Peyer's patch (tissue), 4 donors: ENCODE measurements at places on chromosomes 13 and 19.
A peak's percentile ranks its signal among the peaks of the same experiment; 100 is the strongest.

- no peak for DNase-seq
Measured at GRCh38 chr13:112648101-112648500, 41.7 kb upstream of the ATP11A start.

DNA sequence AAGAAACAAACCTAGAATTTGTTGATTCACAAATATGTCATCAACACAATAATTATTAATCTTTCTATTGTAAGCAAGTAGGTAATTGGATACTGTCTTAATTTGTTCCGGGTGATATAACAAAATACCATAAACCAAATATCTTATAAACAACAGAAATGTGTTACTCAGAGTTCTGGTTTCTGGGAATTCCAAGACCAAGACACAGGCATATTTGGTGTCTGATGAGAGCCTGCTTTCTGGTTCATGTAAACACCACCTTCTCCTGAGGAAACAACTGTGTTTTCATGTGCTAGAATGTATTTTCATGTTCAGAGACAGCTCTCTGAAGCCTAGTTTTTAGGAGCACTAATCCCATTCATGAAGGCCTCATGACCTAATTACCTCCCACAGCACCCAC is 1819.5 kb downstream of the SLITRK5 start:
- no peak for DNase-seq

DNA sequence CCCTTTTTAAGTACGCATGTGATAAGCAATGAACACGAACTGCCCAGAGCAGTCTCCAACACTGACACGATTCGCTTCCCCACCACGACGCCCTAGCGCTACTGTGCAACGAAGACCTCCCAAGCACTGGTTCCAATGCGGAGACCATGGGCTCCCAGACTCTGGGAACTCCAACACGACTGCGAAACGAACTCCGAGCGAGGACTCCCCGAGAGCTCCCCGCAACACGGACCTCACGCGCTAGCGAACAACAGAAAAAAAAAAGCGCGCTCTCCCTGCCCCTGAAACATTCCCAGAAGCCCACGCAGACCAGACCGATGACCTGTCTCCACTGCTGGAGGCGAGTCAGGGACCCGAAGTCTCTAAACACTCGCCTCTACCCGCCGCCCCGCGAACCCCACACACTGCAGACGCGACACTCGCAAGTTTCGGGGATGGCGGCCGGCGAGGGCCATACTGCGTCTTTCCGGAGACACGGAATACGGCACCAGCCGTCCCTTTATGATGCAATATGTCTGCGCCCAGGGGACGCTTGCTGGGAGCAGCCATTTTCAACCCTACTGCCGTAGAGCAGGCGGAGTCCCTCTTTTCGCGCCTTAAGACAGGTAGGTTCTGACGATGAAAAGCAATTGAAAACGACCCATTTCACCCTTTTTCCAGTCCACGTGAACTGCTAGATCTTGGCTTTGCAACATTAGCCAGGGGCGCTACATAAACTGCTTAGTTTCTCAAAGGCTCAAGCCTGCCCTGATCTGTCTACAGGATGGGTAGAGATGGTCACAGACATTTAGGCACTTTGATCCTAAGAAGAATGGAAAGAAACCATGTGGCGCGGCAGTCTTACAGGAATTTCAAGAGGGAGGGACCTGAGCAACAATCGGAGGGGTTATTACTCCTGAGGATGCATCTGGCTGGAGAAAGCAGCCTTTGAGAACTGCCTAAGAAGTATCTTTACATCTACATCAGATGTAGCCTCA is at the start of gene ZNF577:
TSS of gene ZNF577 (minus strand) at position 430 of the 977 bp plus-strand sequence. CDS start 7,569 bp downstream, outside the sequence.
- peak; percentile 91 for DNase-seq

DNA sequence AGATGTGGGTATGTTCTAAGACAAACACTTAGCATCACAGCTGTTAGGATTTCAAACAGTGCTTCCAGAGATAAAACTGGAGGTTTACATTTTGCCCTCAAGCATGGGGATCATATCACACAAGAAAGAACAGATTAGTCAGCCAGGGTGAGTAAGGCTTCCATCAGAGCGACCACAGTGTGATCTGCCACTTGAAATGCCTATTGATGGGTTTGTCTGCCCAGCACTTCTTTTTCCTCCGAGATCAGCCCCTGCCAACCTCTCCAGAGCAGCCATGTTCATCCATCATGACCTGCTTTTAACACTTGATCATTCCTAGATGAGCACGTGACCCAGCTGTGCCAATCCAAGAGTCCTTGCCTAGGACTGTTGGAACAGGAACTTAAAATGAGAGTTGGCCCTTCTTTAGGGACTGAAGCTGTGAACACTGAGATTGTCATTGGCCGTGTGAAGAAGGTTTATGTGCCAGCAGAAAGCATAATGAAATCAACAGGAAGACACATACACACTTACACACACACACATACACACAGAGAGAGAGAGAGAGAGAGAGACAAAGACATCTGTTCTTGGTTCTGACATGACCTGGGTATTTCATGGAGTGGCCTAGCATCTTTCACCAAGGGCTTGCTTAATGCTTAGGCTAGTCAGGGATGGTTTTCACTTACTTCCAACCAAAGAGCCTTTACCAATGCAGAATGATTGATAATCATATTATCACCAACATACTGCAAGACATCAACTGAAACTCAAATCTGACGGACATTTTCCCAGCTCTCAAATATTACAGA is 5.2 kb upstream of the CEBPG start:
- DNase-seq, result no peak

GRCh38 chr13:106299621-106300020 is 235.8 kb downstream of the EFNB2 start:
- no peak for DNase-seq

GRCh38 chr19:33492951-33493350 is 28.6 kb downstream of the PEPD start:
- DNase-seq, result no peak

- no peak for DNase-seq
Measured at GRCh38 chr13:108993346-108993745, 363.9 kb downstream of the MYO16 start.

GRCh38 chr19:51489113-51489512 is 10.8 kb downstream of the CEACAM18 start:
- DNase-seq, result no peak

GRCh38 chr19:30479231-30479630 is 107.0 kb downstream of the ZNF536 start:
- no peak for DNase-seq

- no peak for DNase-seq
Measured at GRCh38 chr19:40005691-40006272, 8.9 kb downstream of the ZNF546 start.

DNA sequence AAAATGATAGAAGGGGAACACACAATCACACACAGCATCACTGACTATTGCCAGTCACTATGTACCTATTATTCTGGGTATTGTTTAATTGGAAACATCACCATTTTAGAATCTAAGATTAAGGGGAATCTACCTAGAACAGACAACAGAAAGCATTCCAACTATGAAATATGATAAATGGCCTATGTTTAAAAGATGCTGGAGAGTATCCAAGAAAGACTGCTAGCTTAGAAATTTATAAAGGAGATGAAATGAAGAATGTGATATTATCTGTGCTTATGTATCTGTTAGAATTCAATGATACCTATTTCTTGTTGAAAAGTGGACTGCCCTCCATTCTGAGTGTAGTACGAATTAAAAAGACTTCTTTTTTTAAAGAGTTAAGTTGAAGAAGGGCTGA is 50.5 kb downstream of the KCNRG start:
- no peak for DNase-seq

DNA sequence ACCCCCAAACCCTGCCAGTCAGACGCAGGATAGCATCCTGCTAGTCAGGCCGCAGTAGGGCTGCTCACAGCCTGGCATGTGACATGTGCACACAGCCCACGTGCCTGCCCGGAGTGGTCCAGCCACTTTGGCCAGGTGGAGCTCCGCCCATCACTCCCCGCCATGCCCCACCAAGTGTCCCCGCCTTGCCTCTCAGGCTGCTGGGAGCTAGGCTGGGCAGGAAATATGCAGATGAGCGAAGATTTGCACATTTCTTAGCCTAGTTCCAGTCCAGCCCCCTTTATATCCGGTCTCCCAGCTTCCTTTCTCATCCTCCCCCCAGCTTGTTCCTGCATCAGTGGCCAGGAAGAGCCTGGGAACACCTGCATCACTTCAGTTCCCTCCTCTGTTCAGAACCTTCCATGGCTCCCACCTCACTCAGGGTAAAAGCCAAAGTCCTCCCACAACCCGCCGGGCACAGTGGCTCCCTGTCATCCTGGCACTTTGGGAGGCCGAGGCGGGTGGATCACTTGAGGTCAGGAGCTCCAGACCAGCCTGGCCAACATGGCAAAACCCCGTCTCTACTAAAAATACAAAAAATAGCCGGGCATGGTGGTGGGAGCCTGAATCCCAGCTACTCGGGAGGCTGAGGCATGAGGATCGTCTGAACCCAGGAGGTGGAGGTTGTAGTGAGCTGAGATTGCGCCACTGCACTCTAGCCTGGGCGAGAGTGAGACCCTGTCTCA is 2.3 kb upstream of the DOCK6 start:
- peak; percentile 82 for DNase-seq

DNA sequence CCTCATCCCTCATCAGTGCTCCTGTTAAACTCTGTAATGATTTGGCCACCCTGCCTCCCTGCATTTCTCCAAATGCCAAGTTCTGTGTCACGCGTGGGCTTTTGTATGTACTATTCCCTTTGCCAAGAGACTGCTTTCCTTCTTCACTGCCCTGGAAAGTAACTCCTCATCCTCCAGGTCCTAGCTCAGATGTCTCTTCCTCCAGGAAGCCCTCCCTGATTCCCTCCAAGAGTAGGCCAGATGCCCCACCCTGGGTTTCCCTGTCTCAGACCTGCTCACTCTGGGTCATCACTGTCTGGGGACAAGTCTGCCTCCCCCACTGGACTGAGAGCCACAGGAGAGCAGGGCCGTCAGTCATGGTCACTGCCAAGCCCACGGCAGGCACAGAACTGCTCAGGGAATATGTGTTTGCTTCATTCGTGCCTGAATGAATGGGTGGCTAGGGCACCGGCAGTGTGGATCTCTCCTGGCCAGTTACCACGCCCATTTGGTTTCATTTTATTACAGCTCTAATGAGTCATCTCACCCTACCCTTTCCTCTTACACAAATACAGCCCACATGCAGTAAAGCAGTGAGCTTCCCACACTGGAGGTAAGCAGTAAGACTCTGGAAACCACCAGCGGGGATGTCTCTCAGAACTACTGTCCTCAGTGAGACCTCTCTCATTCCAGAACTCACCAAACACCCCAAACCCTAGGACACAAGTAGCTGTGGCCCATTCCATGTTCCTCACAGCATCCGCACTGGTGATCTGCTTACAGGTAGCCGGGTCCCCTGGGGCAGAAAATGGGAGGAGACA is 12.1 kb upstream of the GPR4 start:
- peak; percentile 71 for DNase-seq

- no peak for DNase-seq
Measured at GRCh38 chr13:27370305-27370872, 54.0 kb upstream of the GTF3A start.
